ENCODE measurements at places on chromosomes 6 and 20.

GRCh38 chr6:34536251-34536958 is 19.7 kb downstream of the SPDEF start:
- no peak for DNase-seq

- DNase-seq, result no peak
Measured at GRCh38 chr20:17457588-17458190, 73.5 kb downstream of the BFSP1 start.

DNA sequence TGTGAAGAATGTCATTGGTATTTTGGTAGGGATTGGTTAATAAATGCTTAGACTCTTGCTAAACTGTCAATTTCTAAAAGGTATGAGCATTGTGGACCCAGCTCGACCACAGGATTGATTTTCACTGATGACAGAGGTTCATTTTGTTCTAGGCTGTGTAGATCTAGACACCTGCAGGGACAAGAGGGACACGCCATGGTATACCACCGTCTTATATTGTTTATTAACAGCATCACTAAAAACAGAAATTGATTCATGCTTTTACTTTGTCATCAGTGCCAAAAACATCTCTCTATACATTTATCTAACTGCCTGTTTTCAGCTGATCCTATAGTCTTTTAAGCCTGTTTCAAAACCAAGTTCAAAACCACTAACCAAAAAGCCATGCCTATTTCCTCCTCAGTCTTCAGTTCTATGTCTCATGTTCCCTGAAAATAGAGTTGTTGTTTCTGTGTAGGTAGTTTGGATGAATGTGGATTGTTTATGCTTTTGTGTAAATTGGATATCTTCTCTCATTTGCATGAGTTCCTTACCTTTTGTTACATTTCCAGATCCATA is 109.8 kb downstream of the JAG1 start:
- DNase-seq, result no peak

DNA sequence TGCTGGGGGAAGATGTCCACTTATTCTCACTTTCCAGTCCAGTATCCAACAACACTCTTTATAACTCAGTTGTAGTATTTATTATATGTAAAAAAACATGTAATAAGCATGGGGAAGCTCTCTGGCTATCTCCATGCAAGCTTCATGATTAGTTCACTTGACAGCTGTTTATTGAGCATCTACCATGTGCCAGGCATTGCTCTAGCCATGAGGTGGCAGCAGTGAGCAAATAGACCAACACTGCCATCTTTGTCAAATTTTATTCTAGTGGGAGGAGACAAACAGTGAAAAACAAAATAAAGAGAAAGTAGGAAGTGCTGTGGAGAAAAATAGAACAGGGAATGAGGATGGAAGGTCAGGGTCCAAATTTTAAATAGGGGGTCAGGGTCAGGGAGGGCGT is 131.8 kb downstream of the CFAP61 start:
- no peak for DNase-seq

DNA sequence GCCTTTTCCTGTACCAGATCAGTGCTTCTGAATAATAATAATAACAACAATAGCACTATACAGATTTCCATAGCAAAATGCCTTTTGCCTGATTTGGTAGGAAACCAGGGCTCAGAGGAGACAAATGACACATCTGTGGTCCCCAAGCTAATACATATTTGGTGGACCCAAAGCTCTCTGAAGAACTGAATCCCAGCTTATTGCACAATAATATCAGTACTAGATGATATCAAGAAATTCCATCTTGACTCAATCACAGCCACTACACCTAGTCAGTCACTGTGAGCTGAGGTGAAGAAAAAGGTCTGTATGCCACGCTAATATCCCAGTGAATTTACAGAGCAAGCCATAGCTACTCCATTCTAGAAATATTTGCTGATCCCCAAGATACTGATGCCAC is 270.6 kb upstream of the RIN2 start:
- no peak for DNase-seq

- DNase-seq, result no peak
Measured at GRCh38 chr6:81889377-81890053, 137.0 kb upstream of the TENT5A start.

GRCh38 chr6:20349225-20349624 is 52.5 kb upstream of the E2F3 start:
- DNase-seq, result no peak

GRCh38 chr20:49785852-49786175 is 26.8 kb upstream of the SLC9A8 start:
- DNase-seq, result no peak

GRCh38 chr6:138817799-138818198 is 21.9 kb downstream of the ECT2L start:
- no peak for DNase-seq

- DNase-seq, result no peak
Measured at GRCh38 chr6:74554041-74554440, 651.8 kb downstream of the COL12A1 start.

DNA sequence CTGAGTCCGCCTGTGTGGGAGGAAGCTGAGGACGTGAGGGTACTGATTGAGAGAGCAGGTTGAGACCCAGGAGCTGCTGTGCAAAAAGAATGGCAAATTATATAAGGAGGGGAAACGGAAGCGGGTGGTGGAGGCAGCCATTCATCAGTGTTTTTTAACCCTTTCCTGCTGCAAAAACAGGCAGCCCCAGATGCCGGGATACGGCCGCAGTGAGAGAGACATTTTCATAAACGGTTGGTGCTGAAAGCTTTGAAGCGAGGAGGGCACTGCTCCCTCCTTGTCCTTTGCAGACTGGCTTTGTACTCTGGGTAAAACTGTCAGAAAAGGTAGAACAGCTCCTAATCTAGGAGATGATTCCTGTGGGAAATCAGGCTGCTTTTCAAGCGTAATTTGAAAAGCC is 56.4 kb downstream of the TTI1 start:
- no peak for DNase-seq

GRCh38 chr6:6591778-6592465 is 3.4 kb downstream of the LY86 start:
- DNase-seq, result peak; percentile 74

- peak; percentile 82 for DNase-seq
Measured at GRCh38 chr6:157823528-157824370, 703 bp downstream of the SNX9 start.

- DNase-seq, result no peak
Measured at GRCh38 chr20:24318569-24319352, 150.7 kb upstream of the SYNDIG1 start.

GRCh38 chr20:63863798-63864544 is 1.1 kb upstream of the TPD52L2 start:
- DNase-seq, result peak; percentile 88

GRCh38 chr6:33815854-33816253 is 12.1 kb upstream of the MLN start:
- DNase-seq, result no peak

DNA sequence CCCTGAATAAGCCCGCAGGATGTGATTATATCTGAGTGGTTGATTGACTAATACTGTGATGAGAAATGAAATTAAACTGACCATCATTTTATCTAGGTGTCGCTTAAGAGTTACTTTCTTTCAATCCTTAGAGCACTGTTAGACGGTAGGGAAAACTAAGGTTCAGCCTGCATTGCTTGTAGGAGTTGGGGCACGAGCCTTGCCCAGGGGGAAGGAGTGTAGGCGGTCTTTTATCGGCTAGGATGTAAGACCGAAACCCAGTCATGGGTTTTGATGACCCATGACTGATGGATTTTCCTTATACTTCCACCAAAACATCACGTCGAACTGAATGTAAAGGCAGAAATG is 392 bp upstream of the TASP1 start:
- no peak for DNase-seq

GRCh38 chr6:109194880-109195279 is 99.6 kb downstream of the CEP57L1 start:
- DNase-seq, result no peak

- no peak for DNase-seq
Measured at GRCh38 chr20:48898896-48899530, 22.5 kb upstream of the ARFGEF2 start.

GRCh38 chr20:37343212-37343993 is 2.5 kb upstream of the SRC start:
- no peak for DNase-seq

- no peak for DNase-seq
Measured at GRCh38 chr20:63177134-63177784, 38.7 kb downstream of the YTHDF1 start.

- no peak for DNase-seq
Measured at GRCh38 chr20:1622450-1622849, 2.6 kb upstream of the SIRPB1 start.

DNA sequence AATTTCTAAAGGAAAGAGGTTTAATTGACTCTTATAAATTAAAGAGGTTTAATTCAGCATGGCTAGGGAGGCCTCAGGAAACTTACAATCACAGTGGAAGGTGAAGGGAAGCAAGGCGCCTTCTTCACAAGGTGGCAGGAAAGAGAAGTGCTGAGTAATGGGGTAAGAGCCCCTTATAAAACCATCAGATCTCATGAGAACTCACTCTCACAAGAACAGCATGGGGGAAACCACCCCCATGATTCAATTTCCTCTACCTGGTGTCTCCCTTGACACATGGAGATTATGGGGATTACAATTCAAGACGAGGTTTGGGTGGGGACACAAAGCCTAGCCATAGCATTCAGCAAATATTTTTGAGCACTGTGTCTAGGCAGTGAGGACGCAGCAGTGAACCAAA is 3.9 kb upstream of the IPCEF1 start:
- DNase-seq, result no peak

DNA sequence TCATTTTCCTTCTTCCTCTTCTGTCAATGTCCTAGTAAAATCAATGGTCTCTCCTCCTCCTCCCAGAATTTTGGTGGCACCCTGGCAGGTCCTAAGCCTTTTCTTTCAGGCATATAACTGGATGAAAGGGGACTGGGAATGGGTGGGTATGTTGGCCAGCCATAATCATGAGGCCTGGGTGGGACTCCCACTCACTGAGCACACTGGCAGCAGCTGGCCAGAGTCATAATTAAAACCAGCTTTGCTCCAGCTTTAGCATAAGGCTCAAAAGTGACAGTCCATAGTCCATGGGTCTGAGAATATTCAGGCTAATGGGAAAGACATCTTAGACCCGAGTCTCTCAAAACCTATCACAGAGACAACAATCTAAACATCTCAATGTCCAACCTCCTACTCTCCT is 190.0 kb upstream of the BTBD3 start:
- no peak for DNase-seq

GRCh38 chr6:125944434-125944816 is 12.1 kb upstream of the HINT3 start:
- DNase-seq, result peak; percentile 77

- no peak for DNase-seq
Measured at GRCh38 chr6:36924131-36924530, 30.4 kb upstream of the PI16 start.

- DNase-seq, result no peak
Measured at GRCh38 chr6:104689551-104690205, 170.0 kb downstream of the HACE1 start.

DNA sequence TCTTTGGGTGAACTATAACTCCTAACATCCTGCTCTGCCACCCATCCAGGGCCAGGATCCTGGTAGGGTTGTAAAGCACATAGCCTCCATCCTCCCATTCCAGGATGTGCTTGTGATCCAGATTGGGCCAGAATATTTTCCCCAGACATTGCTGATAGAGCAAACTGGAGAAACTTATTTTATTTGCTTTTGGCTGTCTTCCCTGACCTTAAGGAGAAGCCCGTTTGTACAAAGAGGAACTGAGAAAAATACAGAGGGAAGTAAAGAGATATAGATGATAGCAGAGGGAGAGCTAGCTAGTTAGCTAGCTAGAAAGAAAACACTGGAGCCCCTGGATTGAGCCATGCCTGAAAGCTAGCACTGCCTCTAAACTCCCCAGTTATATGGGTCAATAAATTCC is 9.0 kb upstream of the HDAC2 start:
- DNase-seq, result no peak

GRCh38 chr6:111558690-111559187 is 46.9 kb downstream of the TRAF3IP2 start:
- no peak for DNase-seq

DNA sequence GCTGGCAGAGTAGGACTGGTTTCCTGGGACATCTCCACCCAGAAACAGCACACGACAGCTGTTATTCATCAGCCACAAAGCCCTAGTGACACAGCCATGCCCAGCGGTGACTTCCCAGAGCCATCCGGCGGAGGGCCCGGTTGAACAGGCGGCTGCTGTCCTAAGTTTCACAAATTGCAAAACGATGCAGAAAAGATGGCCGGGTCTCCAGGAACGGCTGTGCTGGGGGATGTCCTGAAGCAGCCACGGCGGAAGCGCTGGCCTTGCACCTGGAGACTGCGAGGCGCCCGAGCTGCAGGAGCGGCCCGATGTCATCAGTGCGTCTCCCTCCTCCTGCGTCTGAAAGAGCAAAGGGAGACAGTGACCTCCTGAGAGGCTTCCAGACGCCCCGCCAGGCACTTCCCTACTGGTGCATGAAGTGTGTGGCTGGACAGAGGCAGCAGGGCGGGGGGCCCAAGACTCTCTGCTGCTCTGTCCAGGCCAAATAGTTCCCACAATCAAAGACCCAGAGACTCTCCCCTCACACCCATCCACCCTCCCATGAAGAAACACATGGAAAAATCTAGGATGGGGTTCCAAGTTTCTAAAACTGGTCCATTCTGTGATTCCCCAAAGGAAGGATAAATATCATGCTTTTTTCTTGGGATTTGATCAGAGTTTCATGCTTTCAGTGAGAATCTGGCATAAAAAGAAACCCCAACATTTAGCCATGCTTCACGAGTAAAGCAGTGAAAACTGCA is 44.0 kb downstream of the SSR1 start:
- DNase-seq, result peak; percentile 44

DNA sequence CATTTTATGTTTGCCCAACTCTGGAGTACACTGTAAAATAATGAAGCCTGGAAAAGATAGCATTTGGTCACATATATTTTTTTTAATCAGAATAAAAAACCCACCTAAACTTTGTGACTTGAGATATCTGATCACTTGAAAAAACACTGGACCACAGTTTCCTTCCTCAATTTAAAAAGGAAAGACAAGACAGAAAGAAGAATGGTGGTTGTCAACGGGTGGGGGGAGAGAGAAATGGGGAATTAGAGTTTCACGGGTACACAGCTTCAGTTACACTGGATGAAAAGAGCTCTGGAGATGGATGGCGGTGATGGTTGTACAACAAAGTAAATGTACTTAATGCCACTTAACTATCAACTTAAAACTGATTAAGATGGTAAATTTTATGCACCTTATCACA is 14.7 kb upstream of the DST start:
- no peak for DNase-seq

DNA sequence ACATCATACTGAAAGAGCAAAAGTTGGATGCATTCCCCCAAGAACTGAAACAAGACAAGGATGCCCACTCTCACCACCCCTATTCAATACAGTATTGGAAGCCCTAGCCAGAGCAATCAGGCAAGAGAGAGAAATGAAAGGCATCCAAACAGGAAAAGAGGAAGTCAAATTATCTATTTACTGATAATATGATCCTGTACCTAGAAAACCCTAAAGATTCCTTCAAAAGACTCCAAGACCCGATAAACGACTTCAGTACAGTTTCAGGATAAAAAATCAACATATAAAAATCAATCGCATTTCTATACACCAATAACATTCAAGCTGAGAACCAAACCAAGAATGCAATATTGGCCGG is 14.5 kb downstream of the CDK19 start:
- no peak for DNase-seq

All from adrenal gland (tissue), 19 donors.